BE2C (cell line): ENCODE measurements at places on chromosomes 2 and 18.
A peak's percentile ranks its signal among the peaks of the same experiment; 100 is the strongest.

DNA sequence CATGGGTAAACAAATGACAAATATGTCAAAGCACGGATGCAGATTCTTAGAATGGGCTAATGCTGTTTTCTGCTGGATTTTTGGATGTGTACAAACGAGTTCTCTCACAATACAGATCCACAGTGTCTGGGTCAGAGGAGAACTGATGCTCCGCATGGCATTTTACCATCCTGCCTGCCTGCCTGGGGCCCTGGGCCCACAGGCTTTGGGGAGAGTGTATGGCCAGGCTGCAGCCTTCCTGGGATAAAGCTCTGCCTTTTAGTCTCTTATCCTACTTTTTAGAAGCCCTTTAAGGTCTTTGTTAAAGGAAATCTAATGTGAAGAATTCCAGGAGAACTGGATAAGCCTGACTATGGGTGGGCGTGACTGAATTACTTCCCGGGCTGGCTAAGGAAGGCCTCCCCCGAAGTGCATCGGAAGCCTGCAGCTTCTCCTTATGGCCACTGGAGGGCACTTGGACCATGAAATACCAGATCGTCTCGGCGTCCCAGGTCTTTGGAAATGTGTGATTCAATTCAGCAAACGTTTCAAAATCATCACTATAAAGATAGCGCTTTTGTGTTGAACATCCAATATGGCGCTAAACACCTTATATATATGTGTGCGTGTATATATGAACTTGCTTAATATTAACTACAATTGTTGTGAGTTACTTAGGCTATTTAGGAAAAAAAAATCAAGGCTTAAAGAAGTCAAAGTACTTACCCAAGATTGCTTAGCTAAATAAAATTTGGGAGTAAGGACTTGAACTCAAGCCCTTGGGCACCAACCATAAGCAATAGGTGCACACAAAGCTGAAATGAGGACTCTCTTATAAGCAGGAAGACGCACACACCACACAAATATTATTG lies 15.2 kb upstream of the DNPEP start:
- peak; percentile 78 for DNase-seq

DNA sequence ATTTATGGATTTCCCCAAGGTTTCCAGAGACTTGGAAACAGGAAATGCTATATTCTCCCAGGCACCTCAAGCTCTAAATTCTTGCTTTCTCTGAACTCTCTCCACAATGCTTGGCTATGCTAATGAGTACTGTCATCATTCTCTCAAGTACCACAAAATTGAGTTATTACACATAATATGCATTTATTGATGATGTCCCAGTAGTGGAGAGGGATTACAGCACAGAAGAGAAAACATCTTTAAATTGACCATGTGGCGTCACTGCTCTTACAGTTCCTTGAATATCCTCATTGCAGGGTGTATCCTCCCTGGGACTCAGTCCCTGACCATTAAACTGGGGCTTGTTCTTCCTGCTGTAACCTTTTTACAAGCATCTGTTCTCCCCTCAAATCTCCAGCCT lies 681.1 kb upstream of the FANCL start:
- no peak for DNase-seq

DNA sequence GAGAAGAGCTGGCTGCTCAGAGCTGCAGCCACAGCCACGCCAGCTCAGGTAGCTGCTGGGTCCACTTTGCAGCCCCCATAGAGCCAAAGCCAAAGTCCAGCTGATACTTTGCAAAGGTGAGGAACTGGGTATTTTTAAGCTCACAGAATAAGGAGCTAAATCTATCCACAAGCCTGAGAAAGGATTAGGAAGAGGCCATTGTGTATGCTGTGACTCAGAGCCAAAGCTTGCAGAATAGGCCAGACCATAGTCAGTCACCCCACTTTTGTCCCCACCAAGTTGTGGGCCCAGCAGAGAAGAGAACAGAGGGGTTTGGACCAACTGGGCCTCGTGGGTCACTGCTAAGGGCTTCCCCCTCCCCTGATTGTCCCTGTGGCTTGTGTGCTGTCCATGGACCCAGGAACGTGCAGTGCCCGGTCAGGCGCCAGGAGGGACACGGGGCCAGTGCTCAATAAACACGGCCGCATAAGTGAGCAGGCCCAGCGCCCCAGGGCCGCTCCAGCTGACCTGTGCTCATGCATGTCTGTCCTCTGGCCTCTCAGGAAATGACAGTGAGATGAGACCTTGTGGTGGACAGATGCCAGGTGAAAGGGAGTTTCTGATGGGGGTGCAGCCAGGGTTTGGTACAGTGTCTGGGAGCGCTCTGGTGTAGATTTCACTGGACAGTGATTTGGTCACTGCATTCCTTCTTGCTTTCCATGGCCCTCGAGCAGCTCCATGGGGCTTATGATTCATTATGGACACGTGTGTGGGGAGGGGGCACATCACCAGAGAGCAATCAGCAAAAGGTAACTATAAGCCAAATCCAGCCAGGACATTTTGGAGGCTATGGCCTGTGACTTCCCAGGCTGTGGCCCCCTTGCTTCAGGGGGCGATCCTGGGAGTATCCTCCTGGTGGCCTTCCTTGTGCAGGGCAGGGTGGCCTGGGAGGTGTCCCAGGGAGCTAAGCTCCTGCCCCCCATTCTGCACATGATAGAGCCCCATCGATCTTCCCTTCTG lies 31.3 kb downstream of the MAL start:
- DNase-seq = no peak

- no peak for DNase-seq
Observed at GRCh38 chr18:10379522-10379921, 74.9 kb upstream of the APCDD1 start.

- no peak for DNase-seq
Observed at GRCh38 chr2:25375371-25375988, 33.8 kb upstream of the DNMT3A start.

- DNase-seq = no peak
Observed at GRCh38 chr18:199768-200167, 41.4 kb downstream of the USP14 start.

DNA sequence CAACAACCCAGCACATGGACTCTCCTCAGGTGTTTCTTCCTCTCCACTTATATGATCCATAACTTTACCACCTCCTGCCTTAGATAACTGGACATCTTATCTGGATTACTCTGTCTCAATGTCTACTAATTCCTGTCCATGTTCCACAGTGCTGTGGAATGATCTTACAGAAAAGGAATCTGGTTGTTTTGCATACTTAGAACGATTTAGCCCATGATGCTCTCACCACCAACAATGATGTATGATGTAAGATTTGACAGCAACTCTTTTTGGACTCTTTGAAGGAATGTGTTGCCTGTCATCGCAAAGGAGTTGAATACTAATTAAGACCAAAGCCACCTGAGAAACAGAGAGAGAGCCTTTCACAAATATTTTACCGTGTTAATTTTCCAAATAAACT lies 37.7 kb upstream of the SYT4 start:
- no peak for DNase-seq

DNA sequence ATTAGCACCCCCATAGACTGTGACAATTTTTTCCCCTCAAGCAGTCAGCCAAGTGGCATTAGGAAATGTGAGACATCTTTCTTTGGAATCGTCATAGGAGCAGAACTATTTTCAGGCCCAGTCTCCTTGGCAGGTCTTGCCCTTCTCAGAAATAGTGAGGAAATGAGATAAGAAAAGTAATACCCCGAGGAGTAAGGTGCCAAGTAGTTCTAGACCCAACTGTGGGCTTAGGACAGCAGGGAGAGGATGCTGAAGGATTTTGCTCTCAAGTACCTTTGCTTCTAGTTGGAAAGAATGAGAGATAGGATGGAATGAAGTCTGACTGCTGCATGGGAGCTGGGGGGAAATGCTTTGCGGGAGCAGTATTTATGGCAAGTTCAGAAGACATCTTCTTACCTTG lies 31.8 kb downstream of the PRKCE start:
- no peak for DNase-seq

DNA sequence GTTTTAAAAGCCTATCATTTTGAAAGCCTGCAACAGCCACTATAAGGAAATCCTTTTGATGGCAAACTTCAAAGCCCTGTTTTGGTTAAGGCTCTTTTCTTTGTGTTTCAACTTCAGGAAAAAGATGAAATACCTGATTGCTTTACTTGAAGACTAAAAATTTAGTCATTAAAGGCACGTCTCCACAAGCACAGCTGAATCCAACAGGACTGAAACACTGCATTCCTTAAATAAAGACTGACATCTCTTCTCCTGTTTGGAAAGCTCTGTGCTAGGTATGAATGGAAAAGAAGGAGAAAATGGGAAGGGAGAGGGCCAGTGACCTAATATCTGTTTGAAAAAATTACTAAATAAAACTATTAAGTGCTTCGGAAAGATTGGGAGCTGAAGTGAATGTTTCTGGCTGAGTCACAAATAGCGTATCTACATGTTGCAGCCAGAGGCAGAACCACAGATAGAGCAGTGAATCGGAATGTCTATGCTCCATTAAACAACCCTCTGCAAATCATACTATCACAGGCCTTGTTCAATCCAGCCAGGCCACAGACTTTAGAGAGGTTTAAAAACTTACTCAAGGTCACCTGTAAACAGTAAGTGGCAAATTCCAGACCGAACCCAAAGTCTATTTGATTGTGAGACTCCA lies 21.1 kb upstream of the RALBP1 start:
- no peak for DNase-seq

DNA sequence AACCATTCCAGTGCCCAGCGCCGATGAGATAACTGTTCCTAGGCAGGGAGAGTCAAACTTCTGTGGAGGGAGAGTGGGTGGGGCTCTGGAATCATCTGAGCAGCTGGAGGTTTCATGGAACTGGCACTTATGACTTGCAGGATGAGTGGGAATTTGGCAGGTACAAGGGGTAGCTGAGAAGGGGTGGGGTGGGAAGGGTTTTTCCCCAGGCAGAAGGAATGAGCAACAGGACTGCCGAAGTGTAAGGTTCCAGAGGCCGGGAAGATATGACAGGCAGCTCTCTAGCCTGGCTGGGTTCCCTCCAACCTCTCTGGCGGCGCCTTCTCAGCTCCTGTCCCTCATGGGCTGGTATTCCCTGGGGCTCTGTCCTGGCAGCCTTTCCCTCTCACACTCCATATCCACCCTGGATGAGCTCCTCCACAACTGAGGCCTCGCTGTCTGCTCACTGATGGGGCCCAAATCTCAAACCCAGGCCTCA lies 2.5 kb upstream of the TET3 start:
- DNase-seq = no peak

DNA sequence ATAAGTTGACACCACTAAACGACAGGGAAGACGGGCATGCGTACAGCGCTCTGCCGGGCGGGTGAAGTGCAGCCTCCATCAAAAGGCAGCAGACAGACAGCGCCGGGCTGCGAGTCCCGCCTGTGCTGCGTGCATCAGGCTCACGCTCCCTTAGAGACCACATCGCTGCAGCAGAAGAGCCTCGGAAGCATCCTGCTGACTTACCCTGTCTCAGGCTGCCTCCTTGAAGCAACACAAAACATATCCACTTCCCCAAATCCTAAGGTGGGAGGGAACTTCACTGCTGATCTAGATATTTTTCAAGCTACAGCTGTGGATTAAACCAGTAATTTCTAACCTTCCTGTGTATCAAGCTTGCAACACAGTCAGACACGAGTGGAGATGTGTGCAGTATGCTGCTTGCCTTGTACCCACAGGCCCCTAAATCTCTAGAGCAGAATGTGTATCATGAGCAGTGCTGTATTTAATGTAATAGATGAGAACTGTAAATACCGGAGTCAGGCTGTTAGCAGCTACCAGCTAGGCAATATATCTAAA lies 6.4 kb downstream of the MYT1L start:
- DNase-seq = peak; percentile 74

- no peak for DNase-seq
Observed at GRCh38 chr18:10895976-10896375, 253.4 kb downstream of the PIEZO2 start.

DNA sequence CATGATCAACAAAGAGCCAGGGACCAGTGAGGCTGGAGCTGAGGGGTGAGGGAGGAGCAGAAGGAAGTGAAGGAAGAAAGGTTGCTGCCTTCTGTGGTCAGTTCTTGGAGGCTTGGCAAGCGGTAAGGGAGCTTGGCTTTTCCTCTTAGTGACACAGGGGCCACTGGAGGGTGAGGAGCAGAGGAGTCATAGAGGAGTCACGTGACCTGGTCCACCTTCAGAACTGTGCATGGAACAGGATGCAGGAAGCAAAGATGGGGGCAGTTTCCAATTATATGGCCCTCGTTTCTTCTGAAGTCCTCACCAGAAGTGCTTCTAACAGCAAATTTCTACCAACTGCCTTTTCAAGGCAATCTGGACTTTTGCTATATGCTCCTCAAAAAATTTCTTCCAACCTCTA lies 326.9 kb upstream of the SMIM21 start:
- no peak for DNase-seq

GRCh38 chr2:182144041-182144775 lies 158.6 kb downstream of the PPP1R1C start:
- no peak for DNase-seq

DNA sequence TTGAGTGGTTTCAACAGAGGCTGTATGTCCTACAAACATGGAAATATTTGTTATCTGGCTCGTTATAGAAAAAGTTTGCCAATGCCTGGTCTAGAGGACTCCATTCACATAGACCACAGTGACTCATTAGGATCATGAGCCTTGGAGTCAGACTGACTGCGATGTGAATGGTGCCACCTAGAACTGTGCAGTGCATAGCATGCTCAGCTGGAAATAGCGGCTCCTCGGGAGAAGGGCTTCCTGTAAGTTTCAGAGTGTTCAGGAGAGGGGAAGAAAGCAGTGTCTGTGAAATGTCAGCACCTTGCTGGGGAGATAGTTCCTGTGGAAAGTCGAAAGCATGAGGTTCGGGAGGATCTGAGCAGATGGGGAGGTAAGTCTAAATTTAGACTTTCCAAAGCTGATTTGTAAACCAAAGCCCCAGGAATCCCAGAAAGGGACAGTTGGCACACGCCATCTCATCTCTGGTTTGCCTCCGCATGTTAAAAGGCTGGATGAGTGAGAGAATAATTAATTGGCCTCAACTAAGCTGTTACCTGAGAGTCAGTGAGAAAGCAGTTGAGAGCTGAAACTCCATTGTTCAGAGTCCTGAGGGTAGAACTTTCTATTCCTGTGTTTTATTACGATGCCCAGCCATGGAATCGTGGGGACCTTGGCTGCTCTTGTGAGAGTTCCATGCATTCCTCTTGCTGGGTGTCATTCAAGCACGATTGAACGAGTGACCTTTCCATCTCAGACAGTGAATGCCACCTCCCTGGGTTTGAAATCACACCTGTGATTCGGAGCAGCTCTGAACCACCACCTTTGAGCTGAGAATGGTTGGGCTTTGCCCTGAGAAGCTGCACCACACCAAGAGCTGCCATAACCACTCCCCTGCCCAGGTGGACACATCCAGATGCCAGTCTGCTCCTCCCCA lies 99.5 kb downstream of the MAPK4 start:
- DNase-seq = no peak

GRCh38 chr18:36735130-36735529 lies 93.7 kb downstream of the TPGS2 start:
- no peak for DNase-seq

GRCh38 chr2:34353509-34354113 lies 754.5 kb upstream of the FAM98A start:
- no peak for DNase-seq

DNA sequence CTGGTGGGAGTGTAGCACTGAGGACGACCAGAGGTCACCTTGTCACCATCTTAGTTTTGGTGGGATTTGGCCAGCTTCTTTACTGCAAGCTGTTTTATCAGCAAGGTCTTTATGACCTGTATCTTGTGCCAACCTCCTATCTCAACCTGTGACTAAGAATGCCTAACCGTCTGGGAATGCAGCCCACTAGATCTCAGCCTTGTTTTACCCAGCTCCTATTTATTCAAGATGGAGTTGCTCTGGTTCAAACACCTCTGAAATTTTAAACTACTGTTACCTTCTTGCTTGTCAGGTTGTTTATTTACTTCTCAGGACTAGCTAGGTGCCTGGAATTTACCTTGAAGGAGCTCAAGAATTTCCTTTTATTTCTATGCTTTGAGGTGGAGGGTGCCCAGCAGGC lies 9.5 kb upstream of the KCNG3 start:
- DNase-seq = no peak
